CD4-positive, alpha-beta T cell treated with Interleukin-21 for 1 hour (primary cell): ENCODE measurements at places on chromosomes 2 and 18.

DNA sequence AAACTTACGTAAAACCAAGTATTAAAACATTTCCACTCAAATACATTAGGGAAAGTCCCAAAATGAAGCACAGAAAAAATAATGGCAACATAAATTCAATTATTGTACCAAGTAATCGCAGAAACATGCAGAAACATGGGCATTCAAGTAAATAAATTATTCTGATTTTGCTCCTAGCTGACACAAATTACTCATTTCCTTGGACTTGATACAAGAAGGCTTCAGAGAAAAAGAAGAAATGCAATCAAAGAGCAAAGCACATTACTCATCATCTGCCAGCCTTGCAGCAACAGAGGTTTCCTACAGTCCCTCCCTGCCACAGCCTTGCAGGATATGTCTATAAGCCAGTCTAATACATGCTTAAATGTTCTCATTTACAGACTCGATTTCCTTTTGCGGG lies 439.8 kb upstream of the LYPD1 start:
- DNase-seq, result no peak

DNA sequence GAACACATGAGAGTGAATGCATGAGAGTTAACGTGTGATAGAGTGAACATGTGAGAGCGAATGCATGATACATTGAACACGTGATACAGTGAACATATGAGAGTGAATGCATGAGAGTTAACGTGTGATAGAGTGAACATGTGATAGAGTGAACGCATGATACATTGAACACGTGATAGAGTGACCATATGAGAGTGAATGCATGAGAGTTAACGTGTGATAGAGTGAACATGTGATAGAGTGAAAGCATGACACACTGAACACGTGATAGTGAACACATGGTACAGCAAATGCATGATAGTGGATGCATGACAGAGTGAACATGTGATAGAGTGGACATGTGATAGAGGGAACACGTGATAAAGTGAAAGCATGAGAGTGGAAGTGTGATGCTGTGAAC lies 517.9 kb downstream of the EIPR1 start:
- no peak for DNase-seq

GRCh38 chr2:174984561-174984960 lies 20.6 kb downstream of the CHN1 start:
- DNase-seq, result no peak

DNA sequence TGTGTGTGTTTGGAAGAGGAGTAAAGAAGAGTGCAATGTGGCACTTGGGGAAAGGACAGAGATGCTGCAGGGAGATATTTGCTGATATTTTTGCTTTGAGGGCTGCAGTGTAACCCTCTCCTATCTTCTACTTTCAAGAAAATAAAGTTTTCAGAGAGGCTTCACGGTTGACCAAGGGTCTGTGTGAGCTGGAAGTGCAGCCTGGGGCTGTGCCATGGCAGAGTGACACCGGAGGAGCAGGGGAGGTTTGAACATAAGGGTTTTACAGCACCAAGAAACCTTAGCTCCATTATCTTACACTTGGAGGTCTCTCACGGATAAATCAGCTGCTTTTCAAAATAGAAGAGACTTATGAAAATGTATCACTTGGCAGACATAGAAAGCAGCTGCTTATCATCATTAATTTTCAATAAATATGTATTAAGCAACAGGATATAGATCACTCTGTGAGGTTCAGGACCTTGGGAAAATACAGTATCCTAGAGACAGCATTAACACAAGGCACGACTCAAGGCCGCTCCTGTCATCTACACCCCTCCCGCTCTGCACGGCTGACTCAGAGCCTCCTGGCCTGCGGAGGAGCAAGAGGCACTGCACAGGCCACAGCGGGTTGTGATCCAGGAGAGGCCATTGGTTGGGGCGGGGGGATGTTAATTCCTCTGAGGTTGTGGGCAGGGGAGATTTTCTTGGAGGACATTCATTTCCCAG lies 127.8 kb downstream of the COPS8 start:
- DNase-seq, result no peak

DNA sequence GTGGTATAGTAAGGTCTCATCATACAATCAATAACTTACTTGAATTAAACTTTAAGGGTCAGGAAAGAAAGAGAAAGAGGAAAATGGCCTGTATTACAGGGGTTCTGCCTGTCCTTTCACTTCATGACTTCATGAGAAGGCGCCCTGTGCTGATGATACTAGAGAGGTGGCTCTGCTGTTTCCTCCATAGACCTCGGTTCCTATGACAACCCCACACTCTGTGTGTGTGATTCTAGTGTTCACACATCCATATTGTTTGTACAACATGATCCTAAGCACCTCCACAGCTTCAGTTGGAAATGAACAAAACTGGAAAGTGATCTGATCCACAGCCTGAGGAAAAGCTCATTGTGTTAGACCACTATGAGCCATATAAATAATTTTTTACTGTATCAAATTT lies 7.0 kb upstream of the REEP1 start:
- DNase-seq, result no peak

- no peak for DNase-seq
These were observed 598.6 kb downstream of the NYAP2 start for GRCh38 chr2:225998116-225998515.

DNA sequence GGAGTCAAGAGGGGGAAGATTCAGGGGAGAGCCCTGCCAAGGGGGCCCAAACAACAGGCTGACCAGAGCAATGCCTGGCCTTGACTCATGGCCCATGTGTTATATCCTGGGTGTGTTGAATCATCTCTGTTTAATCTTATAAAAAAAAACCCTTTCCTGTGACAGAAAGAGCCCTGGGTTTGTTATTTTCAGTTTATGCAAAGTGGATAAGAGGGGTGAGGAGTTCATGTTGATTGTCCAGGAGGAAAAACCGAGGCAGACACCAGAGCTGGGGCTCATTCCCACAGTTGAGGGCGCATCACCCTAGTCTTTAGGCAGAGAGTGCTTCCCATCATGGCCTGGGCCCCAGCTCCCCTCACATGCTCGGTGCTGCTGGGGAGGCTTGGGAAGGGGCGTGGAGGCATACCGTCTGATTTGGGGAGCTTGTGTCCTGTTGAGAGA lies 30.9 kb upstream of the IL37 start:
- DNase-seq, result no peak

GRCh38 chr2:227884511-227884947 lies 13.1 kb downstream of the DAW1 start:
- DNase-seq, result peak; percentile 60

- no peak for DNase-seq
These were observed 254.6 kb downstream of the CDH20 start for GRCh38 chr18:61587865-61588264.

DNA sequence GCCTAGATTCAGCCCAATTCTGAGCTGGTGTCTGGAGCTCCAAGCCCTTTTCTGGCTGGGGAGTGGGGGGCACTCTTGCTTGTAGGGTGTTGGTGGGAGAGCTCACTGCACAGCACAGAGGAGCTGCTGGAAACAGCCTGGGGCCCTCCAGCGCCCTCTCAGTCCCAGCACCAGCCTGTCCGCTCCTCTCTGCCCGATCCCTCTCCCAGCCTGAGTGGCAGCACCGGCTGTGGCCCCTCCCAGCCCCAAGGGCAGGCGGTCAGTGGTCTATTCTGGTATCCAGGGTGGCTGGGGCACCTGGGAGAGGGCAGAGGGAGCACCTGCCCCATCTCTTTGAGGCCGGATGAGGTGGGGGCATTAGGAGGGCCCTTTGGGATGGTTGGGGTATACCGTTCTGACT lies 13.2 kb upstream of the DES start:
- no peak for DNase-seq

GRCh38 chr2:68009526-68009925 lies 53.3 kb downstream of the C1D start:
- no peak for DNase-seq

GRCh38 chr2:150486539-150487484 lies 655 bp downstream of the RND3 start:
- no peak for DNase-seq

- no peak for DNase-seq
These were observed 37.8 kb upstream of the FAM110C start for GRCh38 chr2:84121-84520.

DNA sequence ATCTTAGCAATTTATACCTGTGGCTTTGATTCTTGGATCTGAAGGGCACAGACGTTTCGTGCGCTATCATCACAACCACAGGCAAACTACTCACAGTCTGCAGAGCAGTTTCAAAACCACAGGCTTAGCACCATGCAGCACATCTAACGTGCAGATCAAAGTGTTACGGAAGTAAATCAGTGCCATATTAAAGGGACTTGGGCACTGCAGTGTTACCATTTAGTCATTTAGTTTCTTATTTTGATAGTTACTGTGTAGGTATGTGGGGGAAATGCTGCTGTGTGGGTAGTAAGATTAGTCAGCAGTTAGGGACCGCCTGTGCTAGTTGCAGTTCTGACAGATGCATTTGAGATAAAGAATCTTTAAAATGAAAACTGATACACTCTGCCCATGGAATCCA lies 384.0 kb downstream of the NBAS start:
- peak; percentile 62 for DNase-seq

GRCh38 chr2:15652801-15653200 lies 61.1 kb downstream of the DDX1 start:
- DNase-seq, result no peak

DNA sequence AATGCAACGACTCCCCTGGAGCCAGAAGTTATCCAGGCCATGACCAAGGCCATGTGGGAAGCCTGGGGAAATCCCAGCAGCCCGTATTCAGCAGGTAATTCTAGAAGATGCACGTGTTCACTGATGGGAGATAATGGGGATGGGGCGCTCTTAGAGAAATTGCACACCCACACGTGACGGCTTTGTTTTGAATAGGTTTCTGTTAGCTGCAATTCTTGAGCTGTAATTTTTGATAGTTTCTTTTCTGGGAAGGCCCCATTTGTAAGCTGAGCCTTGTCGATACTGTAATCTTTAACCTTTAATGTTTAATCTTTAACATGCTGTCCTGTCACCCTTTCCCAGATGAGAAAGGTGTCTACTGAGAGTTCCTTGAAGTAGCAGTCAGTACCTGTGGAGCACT lies 3.6 kb downstream of the SCLY start:
- DNase-seq, result no peak
